ENCODE measurements at places on chromosomes 5 and 9. TPM values are rescaled to one million over a fixed set of nuclear protein-coding genes. Genes with fewer than 3 reads are reported as not detected.
A peak's percentile ranks its signal among the peaks of the same experiment; 100 is the strongest.

- peak; percentile 5 for DNase-seq
These were observed 625.9 kb downstream of the TLE4 start for GRCh38 chr9:80197661-80198060.

DNA sequence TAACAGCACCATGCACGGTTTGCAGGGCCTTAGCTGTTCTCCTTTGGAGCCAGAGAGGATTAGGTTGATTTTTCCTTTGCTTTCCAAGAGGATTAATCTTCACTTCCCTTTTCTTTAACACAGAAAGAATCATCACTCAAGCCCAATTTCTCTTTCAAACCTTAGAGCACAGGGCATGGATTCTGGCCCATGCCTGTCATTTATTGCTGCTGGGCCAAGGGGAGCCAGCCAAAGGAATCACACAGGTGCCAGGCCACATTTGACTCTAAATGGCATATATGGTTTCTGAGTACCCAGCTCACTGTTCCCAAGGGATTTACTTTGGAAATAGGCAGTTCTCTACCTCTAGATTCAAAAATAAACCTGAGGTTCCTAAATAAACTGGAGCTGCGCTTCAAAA is 58.3 kb downstream of the FBXL7 start:
- no peak for DNase-seq

PLCXD3 gene
- 1.3 TPM for total RNA-seq

SPATA31A3 gene
- total RNA-seq: not detected

DNA sequence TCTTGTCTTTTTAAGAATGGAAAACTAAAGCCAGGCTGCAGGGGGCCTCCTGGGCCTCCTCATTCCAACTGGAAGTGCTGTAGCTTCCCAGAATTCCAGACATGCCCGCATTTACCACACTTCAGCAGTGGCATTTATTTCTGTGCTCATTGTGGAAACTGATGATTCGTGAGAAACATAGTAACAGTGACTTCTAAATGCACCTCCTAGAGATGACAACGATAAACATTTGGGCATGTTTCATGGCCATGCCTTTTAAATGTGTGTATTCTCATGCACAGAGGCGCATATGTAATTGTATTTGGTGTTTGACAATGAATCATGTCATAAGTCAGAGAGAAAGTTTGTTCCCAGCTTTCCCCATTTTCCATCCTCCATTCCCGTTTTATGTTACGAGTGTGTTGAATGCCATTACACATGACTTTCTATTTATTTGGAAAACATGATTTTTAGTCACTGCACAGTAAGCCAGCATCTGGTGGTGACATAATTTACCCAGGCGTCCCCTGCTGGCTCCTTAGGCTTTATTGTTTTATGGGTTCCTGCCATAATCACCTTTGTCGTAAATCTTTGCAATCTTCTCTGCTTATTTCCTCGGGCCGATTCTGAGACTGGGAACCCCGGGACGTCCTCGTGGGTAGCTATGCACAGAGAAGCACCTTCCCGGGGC is 68.8 kb upstream of the FCN2 start:
- peak; percentile 56 for DNase-seq

DNA sequence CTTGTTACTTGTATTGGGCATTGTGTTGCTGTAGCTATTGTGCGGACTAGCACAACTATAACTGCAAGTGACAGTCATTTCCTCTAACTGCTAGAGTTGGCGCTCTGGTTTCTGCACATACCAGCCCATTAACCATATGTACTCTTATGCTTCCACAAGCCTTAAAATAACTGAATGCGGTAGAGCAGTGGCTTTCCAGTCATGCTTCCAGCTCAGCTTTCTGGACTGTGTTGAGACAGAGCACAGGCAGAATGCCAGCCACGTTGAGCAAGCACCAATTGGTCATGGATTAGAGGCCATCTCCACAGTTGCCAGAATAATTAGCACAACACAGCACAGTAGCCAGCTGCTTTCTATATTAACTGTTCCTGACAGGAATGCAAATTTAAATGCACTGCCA is 12.2 kb downstream of the INVS start:
- DNase-seq: peak; percentile 98

RECK gene
- total RNA-seq: 10.9 TPM

DNA sequence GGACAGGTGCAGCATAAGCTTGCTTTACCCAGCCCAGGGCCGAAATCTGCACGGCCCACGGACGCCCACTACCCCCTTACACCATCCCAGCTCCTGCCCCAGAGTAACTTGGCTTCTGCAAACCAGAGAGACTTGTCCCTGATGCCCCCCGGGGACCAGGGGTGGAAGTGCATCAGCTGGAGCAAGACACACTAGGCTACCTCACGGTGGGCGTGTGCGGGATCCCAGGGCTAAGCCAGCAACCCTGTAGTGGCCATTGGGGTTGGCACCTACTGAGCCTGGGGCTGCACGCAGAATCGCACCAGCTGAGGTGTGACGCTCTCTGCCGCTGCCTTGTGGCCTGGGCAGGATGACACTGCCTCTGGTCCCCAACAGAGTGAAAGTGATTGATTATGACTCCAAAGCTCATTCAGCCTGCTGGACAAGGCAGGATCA is 6.1 kb upstream of the ZNF79 start:
- DNase-seq: peak; percentile 21

DNA sequence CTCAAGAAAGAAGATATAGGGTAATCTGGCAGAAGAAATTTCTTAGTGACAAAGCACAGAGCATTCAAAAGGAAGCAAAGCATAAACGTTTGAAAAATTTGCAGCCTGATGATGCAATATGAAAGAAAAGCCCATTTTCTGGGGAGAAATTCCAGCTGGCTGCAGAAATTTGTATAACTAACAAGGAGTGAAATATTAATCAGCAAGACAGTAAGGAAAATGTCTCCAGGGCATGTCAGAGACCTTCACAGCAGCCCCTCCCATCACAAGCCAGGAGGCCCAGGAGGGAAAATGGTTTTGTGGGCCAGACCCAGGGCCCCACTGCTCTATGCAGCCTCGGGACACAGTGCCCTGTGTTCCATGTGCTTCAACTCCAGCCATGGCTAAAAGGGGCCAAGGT is 359.4 kb downstream of the HINT1 start:
- DNase-seq: no peak

- DNase-seq: no peak
These were observed 15.9 kb upstream of the PFDN1 start for GRCh38 chr5:140318792-140319191.

SQSTM1 gene
- total RNA-seq: 442 TPM

DNA sequence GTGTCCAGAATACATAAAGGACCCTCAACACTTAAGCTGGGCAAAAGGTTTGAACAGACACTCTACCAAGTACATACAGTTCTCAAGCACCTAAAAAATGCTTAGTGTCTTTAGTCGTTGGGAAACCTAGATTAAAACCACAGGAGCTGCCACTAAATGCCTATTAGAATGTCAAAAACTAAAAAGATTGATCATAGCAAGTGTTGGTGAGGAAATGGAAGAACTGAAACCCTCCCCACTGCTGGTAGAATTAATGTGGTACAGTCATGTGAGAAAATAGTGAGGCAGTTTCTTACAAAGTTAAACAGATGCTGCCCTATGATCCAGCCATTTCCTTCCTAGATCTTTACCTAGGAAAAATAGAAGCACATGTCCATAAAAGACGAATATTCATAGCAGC is 40.6 kb downstream of the SFXN1 start:
- DNase-seq: no peak

DNA sequence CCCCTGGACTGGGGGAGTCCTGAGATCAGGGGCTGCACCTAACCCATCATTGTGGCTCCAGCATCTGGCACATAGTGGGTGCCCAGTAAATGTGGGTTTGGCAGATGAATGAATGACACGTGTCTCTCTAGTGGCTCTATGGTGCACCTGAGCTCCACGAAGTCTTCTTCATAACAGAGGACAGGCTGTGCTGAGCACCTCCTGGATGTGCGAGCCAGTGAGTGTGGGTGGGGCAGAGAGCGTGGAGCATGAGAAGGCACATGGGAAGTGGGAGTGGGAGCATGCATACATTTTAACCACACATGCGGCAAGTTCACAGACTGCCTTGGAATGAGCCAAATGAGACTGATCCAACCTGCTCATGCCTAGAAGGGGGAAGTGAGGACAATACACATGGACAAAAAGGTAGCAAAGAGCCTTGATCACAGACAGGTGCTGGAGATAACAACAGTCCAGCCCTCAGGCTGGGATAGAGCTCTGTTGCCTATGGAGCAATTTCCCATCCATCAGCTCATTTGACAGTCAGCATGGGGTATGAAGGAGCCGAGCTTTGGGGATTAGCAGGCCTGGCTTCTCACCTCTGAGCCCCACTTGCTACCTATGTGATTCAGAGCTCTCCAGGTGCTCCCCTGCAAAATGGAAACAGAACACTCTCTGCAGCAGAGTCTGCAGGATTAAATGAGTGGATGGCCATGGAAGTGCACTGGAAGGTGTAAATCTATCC is 76.2 kb upstream of the TBC1D2 start:
- DNase-seq: no peak

- DNase-seq: no peak
These were observed 30.6 kb downstream of the TTC39B start for GRCh38 chr9:15276328-15276938.

KIF24 gene
- 4.6 TPM for total RNA-seq

DNA sequence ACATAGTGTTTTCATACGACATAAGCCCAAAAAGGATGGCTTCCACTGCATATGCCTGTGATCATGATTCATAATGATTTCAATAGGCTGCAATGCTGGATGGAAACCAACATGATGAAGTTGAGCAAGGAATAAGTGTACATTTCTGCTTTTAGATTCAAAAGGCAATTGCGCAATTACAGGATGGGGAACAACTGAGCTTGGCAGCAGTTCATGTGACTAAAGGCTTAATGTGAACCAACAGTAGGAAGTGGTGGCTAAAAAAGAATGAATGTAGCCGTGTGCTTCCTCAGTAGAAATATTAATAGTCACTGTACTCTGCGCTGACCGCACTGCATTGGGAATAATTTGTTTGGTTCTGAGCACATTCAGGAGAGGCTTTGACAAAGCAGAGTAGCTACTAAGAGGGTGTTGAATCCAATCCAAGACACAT is 51.2 kb downstream of the SLC1A3 start:
- DNase-seq: peak; percentile 99

DNA sequence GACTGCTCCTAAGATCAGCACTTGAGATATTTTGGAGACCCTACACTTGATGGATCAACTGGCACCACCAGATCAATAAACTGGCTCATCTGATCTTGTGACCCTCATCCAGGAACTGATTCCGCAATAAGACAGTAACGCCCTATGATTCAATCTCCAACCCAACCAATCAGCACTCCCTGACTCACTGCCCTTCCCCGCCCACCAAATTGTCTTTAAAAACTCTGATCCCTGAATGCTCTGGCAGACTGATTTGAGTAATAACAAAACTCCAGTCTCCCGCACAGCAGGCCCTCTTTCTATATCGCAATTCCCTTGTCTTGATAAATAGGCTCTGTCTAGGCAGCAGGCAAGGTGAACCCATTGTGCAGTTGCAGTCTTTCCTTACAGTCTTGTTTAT is 677.0 kb downstream of the LRRC70 start:
- no peak for DNase-seq

EIF4EBP3 gene
- not detected for total RNA-seq

GRCh38 chr9:111938427-111938800 is 41.8 kb downstream of the UGCG start:
- no peak for DNase-seq

DNA sequence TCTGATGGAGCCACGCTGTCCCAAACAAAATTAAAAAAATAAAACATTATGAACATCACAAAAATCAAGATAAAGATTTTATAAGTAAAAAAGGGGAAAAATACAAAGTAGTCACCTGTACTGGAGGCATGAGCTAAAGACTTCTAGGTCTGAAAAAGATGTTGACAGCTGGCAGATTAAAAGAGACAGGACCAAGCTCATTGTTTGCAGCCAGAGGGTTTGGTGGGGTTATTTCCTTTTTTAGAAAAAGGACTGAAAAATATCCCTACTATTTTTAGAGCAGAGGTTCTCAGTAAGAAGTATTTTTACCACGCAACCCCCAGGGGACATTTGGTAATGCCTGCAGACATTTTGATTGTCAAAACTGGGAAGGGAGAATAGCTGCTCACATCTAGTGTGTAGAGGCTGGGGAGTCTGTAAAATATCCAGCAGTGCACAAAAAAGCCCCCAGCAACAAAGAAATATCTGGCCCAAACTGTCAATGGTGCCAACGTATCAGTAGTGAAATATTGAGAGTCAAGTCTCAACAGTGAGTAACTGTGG is 353.4 kb downstream of the TLE1 start:
- no peak for DNase-seq

GRCh38 chr5:132056610-132057497 is 3.6 kb upstream of the IL3 start:
- DNase-seq: no peak

DNA sequence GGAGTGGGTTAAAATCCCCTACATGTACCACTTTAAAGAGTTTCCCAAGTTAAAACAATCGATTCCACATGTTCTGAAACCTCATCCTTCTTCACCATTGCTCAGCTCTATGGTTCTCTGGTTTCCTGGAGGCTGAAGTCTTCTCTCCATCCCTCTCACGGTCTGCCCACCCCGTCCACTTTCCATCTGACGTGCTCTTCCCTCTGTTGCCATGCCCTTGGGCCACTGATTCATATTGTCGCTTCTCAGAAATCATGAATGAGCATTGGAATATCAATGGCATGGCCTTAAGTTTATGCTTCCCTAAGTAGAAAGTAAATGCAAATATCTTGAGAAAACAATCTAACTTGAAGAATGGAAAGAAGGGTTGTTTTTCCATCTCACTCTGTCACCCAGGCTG is 30.9 kb downstream of the GDNF start:
- no peak for DNase-seq

- DNase-seq: no peak
These were observed 45.1 kb downstream of the PCSK5 start for GRCh38 chr9:75935591-75935990.

DNA sequence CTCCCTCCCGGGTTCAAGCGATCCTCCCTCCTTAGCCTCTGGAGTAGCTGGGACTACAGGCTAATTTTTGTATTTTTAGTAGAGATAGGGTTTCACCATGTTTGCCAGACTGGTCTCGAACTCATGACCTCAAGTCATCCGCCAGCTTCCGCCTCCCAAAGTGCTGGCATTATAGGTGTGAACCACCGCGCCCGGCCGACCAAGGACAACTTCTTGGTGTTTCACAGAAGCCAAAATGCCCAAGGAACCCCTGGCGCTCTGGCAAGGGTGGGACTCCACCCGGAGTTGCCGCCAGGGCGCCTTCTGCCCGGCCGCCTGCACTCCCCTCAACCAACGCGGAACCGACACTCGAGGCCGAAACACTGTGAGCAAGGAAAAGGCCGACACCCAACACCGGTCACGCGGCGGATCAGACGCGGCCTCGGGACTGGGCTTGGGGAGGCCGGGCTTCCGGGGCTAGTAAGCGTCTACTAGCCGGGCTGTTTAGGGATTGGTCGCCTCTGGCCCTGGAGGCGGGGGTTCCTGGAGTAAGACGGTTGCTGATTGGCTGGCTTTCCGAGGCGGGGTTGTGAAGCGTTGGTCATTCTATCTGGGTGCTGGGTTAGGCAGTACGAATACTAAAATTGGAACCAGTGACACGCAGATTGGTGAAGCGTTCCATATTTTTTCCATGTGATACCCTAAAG is 7.7 kb upstream of the CFAP157 start:
- no peak for DNase-seq

All from M059J (cell line).